Stimulated activated CD4-positive, alpha-beta T cell treated with anti-CD3 and anti-CD28 coated beads, TNF-alpha, amount 100 ng/mL, for 48 hours (primary cell): ENCODE measurements at places on chromosomes 6 and 20.

DNA sequence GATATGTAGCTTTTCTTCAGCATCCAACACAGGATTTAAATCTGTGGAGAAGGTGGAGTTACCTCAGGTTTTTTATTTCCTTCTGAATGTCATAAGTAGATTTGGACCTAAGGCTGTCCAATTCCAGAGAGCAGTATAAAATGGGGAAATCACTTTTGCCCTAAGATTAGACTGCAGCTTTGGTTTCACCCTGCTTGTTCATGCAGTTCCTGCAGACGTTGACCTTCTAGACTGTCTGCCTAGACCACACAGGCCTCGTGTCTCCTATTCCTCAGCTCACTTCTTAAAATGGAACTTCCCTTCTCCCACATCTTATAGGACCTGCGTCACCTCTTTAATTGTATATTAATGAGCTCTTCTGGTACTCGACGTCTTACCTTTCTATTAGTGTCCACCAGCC, 26.0 kb upstream of the C6orf62 start:
- no peak for DNase-seq

DNA sequence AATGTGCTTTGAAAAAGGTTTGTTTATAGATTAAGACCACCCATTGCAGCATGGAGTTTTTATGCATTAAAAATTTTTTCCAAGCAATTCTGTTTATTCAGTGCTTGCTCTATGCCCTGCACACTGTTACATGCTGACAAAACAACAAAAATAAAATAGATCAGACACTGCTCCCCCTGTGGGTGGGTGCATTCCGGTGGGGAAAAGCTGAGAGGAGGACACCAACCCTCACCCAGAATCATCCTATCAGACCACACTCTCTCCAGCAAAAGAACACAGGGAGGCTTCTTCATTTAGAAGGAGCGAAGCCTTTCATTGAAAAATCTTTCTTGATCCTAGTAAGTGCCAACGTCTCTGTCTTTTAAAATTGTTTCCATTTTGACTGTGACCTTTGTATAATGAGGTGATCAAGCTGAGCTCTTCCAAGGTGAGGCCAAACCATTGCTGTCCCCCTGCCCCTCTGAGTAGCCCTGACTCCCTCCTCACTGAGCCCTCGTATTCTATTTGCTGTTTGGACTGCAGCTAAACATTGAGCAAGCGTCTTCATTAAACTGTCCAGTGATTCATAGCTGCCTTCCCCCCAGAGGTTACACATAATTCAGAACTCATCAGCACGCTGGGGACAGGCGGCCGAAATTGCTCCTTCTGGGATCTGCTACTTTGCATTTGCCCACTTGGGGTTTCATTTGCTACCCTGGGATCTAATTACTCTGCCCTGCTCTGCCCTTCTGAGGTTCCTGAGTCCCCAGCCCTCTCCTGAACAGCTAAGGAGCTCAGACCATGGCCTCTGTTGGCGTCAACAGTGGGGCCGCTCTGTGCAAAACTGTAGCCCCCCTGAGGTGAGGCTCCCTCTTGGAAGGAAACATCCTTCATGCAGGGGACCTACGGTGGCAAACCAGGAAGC, 102.4 kb downstream of the F13A1 start:
- no peak for DNase-seq

DNA sequence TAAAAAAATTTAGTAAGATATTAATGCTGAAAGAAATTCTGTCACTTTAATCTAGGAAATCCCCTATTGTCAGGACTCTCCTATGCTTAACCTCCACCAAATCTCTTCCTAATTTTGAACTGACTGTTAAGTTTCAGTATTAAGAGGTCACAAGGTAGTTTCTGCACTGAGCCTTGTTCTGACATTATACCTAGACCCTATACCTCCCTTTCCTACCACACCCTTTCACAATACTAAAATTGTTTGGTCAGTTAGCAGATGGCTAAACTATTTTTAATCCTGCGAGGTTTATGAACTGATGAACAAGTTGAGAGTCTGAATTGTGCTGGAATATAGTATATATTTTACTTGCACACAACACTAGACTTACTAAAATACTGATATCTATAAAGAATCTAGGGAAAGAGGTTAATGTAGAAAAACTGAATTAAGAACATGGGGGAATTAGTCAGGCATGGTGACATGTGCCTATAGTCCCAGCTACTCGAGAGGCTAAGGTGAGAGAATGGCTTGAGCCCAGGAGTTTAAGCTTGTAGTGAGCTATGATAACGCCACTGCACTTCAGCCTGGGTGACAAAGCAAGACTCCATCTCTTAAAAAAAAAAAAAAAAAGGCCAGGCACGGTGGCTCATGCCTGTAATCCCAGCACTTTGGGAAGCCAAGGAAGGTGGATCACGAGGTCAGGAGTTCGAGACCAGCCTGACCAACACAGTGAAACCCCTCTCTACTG, 51.5 kb downstream of the HBS1L start:
- DNase-seq = no peak

DNA sequence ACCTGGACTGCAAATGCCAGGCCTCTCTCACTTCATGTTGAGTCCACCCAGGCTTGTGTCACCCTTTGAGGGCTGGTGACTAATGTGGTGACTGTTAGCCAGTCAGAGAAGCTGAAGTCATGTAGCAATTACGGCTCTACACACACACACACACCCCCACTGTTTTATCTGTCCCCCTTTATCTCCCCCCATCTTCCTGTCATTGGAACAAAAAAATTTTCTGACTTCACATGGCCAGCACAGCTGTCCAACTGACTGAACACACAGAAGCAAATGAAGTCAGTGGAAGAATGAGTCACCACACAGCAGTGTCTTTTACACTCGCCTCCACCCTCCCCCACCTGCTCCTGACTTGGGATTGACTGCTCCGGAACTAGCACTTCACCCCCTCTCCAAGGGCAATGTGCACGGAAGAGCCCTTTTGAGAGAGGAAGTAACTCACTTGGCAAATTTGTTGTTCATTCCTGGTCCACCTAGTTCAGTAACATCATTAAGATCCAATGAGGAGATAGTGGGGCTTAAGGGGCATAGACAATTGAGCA, 198.0 kb downstream of the RNF144B start:
- DNase-seq = no peak

- no peak for DNase-seq
These were observed 229.3 kb downstream of the FARS2 start for GRCh38 chr6:5490501-5491069.

DNA sequence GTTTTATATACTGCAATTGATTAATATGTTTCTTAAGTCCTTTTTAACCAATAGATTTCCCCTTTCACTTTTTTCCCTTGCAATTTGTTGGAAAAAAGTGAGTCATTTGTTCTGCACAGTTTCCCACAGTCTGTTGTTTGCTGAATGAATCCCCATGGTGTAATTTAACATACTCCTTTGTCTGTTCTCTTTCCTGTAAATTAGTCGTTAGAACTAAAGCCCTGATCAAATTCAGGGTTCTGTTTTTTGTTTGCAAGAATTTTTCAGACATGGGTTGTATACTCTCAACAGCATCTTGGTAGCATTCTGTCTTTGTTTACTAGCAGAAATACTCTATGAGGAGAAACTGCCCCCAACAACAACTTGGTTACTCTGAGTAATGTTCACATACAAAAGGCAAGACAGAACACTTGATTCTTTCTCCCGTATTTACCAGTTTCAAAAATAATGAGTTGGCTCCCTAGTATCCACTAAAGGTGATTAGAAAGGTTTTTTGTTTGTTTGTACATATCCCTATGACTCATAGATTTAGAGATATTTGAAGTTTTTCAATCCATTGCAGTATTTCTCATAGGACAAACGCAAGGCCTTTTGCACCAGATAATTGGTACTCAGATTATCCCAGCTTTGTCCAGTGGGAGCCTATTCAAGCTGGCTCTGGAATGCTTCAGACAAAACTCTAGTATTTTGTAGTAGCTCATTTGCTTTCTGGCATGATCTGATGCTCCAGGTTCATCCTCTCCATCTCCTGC, 16.5 kb downstream of the BLOC1S5 start:
- DNase-seq = no peak

DNA sequence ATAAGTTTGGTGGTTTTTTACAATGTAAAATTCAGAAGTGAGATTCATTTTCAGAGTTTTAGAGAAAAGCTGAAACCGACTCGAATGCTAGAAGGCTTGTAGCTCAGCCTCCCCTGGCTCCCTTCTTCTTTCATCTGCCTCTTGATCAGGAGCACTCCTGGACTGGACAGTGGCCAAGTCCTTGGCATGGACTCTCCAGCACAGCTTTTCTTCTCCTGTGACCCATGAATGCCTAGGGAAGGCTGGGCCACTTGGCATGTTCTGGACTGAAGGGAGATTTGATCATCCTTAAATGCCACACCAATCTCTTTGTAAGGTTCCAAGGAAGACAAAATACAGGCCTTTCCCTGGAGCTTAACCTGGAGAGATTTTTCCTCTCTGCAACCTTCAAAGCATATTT, 384.0 kb upstream of the SASH1 start:
- DNase-seq = no peak

DNA sequence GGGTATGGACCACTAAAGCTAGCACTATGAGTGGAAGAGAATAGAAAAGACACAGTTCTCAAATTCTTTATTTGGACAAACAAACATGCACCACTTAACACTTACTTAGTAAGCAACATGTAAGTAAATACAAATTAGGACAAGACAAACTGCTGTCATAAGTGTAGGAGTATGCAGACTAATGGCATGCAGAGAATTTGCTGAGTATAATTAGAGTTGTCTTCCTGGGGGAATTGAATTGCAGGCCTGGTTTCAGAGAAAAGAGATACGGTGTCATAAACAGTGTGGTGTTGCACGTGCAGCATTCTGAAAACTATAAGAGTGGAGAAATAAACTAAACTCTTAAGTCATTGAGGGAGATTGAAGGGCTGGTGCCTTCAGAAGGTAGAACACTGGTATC, 125.2 kb upstream of the EYA4 start:
- no peak for DNase-seq

- DNase-seq = no peak
These were observed 1223.0 kb upstream of the ADGRB3 start for GRCh38 chr6:67412035-67412434.

DNA sequence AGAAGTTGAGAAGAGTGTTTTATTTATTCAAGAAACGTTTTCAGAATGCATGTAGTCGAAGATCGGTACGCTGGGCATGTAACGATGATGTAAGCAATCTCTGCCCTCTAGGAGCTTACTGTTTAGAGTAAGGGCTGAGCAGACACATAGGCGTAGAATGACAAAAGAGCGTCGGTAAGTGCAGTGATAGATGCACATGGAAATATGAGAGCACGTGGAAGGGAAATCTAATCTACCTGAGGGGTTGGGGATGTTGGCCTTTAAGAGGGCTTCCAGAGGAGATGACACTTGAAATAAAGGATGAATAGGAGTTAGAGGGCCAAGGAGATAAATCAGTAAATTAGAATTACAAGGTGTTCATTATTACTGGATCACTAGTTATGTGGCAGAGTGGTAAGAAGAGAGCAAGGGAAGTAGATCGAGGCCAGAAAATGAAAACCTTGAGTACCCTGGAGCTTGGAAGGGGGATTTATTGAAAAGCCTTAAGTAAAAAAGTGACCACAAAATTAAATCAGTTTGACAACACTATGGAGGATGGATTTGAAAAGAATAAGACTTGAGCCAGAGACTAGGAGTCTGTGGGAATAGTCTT, 782 bp downstream of the TRMT11 start:
- DNase-seq = no peak

DNA sequence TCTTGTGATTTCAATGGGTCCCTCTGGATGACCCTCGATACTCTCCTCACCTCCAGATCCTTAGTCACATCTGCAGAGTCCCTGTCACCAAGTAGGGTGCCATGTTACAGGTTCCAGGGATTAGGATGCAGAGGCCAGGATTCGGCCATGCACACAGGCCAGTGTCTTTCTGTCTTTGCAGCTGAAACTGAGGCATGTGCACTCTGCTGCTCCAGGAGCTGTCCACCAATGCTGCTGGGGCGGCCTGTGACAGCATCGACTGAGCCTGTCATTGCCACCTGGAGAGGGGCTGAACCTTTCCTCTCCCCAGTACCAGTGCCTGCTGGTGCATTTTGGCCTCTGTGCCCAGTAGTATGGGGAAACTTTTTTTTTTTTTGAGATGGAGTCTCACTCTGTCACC, 4.4 kb upstream of the RBM38 start:
- DNase-seq = no peak
